Uterus (tissue), 4 donors: ENCODE measurements at places on chromosomes 13 and 19. TPM values are rescaled to one million over a fixed set of nuclear protein-coding genes. Genes with fewer than 3 reads are reported as not detected.

Gene FCER2
- total RNA-seq, result not detected

Gene PTH2
- not detected for total RNA-seq

Gene ASF1B
- 16.7 TPM for total RNA-seq

Gene CADM4
- 14.9 TPM for total RNA-seq

Gene ZNF787
- total RNA-seq, result 21.5 TPM

Gene ZNF497
- total RNA-seq, result 3.4 TPM

Gene KIR2DL4
- total RNA-seq, result not detected

Gene ZNF208
- total RNA-seq, result 2.3 TPM

Gene RFPL4A
- not detected for total RNA-seq

Gene ZNF682
- 6.3 TPM for total RNA-seq

Gene KIR2DL3
- not detected for total RNA-seq

Gene CDC42EP5
- total RNA-seq, result 5.9 TPM

Gene ZNF729
- 0.07 TPM for total RNA-seq

Gene UPF1
- total RNA-seq, result 105 TPM

Gene MBD3L1
- not detected for total RNA-seq

Gene SIGLEC12
- total RNA-seq, result 0.40 TPM
